Activated effector memory CD4-positive, alpha-beta T cell treated with anti-CD3 and anti-CD28 coated beads, Interleukin-2, amount 50 U/mL, for 16 hours (primary cell): ENCODE measurements at places on chromosomes 2 and 18.

- DNase-seq = no peak
Observed at GRCh38 chr18:35324926-35325655, 19.1 kb downstream of the ZNF24 start.

DNA sequence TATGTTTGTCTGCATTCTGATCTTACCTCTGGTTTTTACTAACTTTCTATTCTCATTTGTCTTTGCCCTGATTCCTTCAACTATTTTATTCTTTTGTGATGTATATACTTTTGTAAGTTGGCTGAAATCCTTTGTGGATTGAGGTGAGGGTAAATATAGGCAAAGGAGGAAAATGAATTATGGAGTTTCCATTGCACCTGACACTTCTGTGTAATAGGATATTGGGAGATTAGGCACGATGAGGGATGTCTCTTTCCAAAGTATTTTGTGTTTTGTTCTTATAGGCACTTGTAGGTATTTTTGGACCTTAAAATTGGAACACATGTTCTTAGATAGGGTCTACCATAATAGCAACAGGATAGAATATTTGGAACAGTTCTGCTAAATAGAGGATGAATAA lies 76.4 kb downstream of the HRH4 start:
- DNase-seq = no peak

DNA sequence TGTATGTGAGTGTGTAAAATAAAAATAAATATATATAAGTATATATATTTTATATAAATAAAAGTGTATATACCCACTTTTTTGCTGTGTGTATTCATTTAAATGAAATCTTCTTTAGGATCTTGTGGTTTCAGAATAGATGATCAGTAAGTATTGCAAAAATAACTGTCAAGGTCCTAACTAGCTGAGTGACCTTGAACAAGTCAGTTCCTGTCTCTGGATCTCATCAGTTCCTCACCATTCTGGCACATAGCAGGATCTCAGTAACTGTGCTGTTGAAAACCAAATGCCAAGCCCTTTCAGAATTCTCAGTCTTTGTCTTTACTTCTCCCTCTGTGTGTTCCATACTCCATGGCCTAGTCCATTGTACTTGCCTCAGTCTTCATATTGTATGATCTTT lies 115.3 kb upstream of the CXCR4 start:
- DNase-seq = no peak

DNA sequence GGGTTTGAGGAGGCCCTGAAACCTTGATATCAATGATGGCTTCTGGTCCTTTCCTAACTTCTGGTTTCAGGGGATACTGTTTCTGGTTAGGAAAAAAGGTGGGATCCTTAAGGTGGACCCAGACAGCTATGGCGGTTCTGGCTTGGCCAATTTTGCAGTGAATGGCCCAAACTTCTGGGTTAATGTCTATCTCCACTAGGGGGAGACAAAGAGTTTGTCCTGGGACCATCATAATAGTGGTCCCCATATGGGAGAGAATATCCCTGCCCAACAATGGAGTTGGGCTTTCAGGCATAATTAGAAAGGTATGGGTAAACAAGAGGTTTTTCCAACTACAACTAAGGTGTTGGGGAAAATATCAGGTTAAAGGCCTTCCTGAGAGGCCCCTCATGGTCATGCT lies 273.5 kb downstream of the CALCRL start:
- no peak for DNase-seq

- no peak for DNase-seq
Observed at GRCh38 chr2:19774805-19775176, 127.0 kb downstream of the TTC32 start.

DNA sequence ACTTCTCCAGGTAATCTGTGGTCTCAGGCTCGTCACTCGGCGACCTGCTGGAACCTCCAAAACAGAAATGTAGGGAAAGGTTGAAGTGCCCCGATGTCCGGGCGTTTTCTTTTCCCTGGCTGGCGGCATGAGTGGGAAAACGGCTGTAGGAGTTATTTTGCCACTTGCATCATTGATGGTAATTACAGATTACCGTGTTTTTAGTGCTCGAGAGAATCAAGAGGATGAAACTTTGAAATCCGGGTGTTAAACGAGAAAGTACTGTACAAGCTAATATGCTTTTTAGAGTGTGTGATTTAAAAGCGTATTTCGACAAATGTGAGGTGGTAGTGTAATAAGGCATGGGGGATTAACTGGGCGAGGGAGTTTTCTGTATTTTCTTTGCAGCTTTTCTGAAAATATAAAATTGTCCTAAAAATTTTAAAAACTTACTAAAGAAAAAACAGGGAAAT lies 819 bp downstream of the GRHL1 start:
- no peak for DNase-seq

DNA sequence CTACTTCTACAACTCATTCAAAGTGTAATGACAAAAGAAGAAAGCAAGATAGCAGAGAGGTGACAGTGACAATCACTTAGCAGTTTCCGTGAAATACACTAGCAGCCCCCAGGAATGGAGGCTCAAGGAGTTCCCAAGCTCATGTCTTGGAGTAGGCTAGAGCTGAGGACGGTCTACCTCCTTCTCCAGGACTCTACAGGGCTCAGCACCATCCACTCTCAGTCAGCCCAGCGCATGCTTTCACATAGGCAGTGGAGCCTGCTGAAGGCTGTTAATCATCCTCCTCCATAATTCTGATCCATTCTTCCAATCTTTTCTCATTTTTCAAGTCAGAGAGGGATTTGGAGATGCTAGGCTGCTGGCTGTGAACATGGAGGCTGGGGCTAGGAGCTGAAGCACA lies 85.6 kb downstream of the MYT1L start:
- no peak for DNase-seq

DNA sequence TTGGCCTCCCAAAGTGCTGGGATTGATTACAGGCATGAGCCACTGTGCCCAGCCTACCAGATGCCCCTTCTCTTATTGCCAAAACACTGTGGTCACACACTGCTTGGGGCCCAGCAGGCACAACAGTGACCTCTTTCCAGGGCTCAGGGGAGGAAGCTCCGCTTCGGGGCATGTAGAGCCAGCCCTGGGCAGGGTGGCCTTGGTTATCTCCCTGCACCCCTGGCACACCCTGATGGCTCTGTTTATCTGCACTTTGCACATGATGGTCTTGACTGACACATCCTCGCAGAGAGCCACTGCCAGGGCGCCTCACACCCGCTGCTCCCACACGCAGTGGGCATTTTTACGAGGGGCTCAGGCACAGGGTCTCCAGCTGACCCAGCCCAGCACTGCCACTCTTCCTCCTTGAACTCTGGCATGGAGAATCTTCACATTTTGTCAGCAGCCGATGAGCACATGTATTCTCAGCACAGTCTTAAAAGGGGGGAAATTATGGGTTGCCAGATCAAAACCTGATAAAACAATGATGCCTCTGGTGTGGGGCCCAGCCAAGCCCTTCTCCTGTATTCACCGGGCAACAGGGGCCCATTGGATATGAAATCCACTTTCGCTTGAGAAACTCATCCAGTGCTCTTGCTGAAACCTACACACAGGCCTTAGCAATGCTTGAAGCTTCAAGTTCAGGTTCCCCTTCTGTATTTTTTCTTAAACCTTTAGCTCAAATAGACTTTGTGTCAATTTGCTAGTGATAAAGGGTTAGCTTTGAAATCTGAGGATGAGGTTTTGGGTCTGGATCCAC lies 5.9 kb downstream of the GYPC start:
- no peak for DNase-seq

DNA sequence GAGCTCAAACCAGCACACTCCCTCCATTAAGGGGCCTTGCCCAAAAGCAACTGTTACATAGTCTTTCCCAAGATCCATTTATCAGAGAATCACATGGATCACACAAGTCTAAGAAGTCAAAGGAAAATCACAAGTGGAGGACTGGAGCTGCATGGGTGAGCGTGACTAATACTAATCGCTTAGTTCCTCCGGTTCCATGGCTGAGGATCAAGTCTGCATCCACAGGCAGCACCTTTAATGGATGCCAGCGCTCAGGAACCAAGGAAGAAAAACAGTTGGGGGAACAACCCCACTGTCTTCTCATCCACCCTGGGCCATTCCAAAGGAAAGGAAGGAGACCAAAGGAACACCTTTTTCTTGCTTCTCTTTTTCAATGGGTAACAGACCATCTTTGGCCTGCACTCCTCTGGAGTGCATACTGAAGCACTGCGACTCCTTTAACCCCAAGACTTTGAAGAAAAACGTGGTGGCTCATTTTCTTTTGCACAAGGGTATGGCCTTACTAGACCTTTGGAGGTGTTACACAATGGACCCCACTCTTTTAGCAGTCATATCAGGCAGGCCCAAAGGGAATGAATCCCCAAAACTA lies 9.2 kb upstream of the WDR33 start:
- no peak for DNase-seq

- DNase-seq = peak; percentile 67
Observed at GRCh38 chr2:11102956-11103860, 52.1 kb upstream of the SLC66A3 start.

DNA sequence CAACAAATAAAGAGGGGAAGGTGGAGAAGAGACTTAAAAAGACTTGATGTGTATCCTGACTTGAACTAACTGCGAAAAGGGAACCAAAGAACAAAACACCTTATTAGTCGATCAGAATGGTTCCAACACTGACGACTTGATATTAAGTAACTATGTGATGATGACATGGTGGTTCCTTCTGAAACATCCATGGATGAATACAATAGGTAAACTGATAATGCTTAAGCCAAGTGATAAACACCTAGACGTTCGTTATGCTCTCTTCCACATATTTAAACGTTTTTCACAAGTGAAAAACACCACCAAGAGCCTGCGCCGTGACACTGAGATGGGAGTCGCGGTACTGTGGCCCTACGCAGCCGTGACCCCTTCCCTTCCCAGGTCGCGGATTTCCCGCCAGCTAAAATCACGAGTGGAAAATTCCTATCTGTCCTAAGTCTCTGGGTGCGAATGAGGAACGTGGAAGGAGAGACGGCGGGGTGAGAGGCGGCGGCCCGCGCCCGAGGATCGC lies 797 bp downstream of the TTC32 start:
- no peak for DNase-seq

- DNase-seq = no peak
Observed at GRCh38 chr18:45303026-45303425, 312.2 kb upstream of the SLC14A2 start.

- DNase-seq = no peak
Observed at GRCh38 chr2:134522496-134523455, 196.0 kb downstream of the TMEM163 start.

- DNase-seq = no peak
Observed at GRCh38 chr18:60831971-60832370, 459.4 kb upstream of the MC4R start.

DNA sequence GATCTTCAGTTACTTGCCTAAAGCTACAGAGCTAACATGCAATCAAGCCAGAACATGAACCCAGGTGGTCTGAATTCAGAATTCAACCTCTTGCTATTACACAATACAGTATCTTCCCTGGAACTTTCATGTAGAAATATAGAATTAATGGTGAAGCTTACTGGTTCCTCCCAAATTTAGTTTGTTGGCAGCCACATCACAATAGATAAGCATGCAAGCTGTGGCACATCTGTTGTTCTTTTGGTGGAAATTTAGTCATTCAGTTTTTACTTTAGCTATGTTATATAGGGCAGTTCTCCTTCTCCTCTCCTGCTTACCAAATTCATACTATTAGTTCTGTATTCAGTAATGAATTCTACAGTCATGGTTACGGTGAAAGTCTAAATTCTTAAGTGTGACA lies 101.0 kb upstream of the RNF152 start:
- DNase-seq = no peak

- DNase-seq = no peak
Observed at GRCh38 chr2:143429932-143430679, 300.9 kb downstream of the ARHGAP15 start.

GRCh38 chr2:188808947-188809355 lies 165.2 kb upstream of the COL3A1 start:
- DNase-seq = no peak

- no peak for DNase-seq
Observed at GRCh38 chr2:182558564-182558963, 131.7 kb upstream of the PDE1A start.

DNA sequence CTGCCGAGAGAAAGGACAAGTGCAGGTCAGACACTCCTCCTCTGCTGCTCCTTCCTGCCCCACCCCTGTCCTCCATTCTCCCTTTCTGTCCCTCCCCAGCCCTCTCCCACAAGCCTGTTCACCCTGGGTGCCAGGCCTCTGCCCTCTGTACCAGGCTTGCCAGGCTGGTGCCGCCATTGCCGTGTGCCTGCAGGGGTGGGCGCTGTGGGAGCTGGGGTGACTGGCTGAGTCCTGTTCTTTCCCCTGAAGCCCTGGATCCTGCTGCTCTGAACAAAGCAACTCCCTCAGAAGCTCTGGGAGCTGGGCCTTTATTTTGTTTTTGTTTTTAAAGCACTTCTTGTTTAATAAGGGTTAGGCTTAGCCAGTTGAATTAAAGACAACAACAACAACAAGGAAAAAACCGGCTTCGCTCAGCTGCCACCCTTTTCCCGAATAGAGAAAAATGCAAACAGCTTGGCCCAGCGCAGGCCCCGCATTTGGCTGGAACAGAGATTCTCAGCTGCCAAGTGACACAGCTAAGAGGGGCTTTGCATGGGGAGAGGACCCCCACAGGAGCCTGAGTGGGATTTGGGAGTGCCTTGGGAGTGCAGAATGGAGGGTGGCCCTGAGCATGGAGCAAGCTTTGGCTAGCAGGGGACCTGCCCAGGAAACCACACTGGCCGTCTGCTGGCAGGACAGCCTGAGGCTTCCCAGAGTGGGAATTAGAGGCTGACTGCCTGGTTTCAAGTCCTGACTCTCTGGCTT lies 9.1 kb downstream of the PCARE start:
- DNase-seq = no peak

GRCh38 chr2:16189029-16189835 lies 248.9 kb downstream of the MYCN start:
- DNase-seq = no peak

DNA sequence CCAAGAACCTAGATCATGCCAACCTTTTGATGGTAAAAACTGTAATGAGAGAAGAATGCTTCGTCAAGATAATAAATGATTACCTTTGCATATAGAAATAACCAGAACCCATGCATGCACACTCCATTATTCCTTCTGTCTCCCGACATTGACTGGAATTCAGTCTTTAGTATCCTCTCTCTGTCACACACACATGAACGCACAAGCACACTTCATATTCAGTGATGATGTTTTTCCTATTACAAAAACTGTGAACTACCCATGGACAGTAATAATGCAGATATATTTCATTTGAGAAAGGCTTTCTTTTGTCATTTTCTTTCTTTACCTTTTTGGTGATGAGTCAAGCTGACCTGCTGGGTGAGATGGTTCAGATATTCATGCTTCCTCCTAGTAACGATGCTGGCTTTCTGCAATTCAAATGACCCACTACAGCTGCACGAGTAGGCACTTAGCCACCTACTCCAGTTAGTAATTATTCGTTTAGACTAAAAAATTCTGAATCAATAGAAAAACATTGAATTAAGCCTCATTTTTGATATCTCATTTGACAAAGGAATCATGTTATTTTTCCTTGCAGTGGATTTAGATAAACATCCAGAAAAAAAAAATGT lies 382.2 kb downstream of the TGIF1 start:
- DNase-seq = no peak
